ENCODE measurements at places on chromosomes 6 and 20.
A peak's percentile ranks its signal among the peaks of the same experiment; 100 is the strongest.

DNA sequence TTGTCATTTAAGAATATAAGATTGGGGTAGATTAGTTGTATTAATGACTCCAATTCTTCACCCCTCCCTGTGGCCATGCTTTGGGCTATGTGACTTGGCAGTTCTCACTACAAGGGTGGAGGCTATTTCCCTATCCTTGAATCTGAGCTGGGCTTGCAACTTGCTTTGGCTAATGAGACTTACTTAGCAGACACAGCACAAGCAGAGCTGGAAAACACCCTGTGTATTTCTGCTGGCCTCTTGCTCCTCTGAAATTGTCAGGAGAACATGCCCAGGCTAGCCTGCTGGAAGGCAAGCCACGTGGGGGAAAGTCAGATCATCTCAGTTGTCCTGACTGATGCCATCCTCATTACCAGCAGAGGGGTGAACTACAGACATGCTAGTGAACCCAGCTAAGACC, 126.5 kb upstream of the HDGFL1 start:
- no peak for DNase-seq

DNA sequence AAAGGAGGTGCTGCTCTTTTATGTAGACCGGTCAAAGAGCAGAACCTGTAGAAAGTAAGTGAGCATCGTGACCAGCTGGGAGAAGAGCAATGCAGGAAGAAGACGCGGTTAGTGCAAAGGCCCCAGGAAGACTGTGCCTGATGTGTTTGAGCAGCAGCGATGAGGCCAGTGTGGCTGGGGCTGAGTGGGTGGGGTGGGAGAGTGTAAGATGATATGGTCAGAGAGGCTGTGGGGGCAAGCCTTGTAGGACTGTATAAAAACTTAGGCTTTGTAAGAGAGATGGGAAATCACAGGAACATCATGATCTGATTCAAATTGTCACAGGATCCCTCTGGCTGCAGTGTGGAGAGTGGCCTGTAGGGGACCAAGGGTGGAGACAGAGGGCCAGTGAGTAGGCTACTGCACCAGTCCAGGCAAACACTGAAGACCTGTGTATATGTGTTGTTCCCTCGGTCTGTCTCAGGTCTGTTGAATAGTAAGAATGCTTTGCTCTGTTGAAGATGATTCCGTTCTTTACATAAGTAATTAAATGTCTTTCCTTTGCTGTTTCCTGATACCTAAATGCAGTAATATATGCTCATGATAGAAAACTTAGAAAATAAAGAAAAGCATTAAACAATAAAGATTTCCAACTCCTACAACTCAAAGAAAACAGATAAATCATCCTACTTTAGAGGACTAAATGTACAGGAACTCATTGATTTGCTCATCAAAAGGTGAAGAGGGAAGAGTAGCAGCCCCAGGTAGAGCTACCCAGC, 23.6 kb upstream of the WFDC2 start:
- peak; percentile 67 for DNase-seq

DNA sequence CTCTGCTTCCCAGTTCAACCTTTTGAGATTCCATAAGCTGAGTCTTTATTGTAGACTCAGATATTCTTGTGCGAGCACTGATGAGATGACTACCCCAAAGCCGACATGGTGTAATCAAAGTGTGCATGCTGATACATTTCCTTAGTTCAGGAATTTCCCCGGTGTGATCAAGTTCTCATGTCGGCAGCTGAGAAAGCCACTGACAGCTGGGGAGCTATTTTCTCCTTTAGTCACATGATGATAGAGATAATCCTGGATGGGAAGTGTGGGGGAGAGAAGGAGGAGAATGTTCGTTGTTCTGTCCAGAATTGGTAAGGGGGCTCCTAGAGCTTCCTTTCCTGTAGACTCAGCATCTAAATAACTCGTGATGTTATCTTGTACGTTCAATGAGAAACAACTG, 7.7 kb upstream of the CAP2 start:
- peak; percentile 74 for DNase-seq

DNA sequence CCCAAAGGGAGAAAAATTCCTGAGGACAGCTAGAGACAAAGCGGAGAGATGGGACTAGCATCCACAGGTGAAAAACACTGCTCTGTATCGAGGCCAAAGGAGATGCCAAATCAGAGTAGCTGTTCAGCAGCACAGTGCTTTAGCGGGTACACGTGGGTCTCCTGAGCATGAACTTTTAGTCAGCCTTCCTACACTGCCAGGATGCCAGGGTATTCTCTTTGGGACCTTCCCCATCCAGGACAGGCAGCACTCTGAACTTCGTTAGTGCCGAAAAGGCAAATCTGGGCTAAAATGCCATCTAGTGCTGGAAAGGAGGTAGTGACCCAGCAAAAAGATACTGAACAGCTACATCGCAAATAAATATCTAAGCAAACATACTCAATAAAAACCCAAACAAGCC, 64.9 kb downstream of the C6orf58 start:
- DNase-seq = peak; percentile 68

GRCh38 chr6:1624058-1624850, 14.5 kb downstream of the FOXC1 start:
- no peak for DNase-seq

DNA sequence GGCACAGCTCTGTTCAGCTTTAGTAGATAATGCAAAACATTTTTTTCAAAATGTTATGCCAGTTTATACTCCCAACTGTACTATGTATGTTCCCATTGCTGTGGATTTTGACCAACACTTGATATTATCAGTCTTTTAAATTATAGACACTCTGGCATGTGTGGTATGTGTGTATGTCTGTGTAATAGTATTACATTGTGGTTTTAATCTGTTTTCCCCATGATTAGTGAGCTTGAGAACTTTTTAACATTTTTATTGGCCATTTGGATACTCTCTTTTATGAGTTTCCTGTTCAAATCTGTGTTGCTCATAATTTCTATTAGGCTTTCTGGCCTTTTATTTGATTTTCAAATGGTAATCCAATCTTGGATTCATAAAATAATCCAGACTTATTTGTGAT, 69.2 kb upstream of the TXNDC5 start:
- DNase-seq = no peak

- DNase-seq = no peak
These were observed 1193.4 kb upstream of the EYS start for GRCh38 chr6:66900133-66901083.

DNA sequence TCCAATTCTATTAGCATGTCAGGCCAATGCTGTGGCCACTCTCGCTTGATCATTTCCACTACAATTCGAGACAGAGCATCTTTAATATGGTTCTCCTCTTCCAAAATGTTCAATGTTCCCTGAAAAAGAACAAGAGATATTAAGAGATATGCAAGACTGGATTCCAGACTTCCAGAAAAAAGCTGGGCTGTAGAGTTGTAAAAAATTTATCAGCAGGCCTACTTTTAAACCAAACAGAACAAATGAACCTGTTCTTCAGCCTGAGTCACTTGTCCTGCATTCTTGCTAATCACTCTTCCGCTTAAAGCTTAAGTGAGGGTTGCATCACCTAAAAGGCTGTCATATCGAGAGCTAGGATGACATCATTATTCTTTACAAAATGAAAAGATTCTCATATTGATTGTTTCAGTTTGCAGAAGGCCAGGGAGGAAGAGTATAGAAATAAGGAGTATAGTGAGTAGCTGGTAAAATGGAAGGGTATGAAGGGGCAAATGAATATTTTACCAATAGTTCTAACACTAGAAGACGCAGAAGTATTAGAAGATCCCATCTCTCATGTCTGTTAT, 4.9 kb downstream of the XPO5 start:
- DNase-seq = no peak

DNA sequence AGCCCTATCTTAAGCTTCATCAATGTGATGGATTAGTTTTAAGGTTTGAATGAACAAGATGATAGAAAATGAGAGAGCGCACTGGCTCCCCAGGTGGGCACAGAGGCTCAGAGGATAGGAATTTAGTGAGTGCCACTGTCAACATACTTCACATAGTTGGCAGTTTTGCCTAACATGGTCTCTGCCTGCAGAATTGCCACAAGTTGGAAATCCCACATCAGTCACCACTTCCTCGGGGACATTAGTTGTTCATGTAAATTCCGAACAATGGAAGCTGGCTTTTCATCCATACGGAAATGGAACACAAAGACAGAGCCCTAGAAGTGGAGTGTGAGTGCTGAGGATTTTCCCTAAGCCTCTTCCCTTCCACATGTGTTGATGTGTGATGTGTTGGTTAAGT, 123.9 kb upstream of the PHACTR1 start:
- no peak for DNase-seq

DNA sequence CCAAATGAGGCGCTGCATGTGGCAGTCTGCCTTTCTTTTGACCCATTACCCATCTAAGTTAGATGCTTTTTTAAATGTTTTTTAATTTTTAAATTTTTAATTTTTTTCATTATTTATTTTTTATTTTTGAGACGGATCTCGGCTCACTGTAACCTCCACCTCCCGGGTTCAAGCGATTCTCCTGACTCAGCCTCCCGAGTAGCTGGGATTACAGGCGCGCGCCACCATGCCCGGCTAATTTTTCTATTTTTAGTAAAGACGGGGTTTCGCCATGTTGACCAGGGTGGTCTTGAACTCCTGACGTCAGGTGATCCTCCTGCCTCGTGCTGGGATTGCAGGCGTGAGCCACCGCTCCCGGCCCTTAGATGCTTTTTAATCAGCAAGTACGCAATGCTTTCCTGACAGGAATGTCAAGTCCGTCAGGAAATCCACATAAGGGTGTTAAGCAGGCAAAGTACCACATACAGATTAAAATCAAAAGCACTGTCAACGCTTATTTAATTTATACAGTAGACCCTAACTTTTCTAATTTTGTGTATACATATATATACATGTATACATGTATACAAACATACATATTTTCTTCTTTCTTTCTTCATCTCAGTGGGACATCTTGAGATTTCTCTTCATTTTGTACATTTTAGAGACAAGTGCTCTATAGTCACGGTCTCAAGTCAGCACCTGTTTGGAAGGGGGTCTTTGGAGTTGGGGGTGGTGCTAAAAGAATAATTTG, 995 bp upstream of the GSTA4 start:
- DNase-seq = peak; percentile 80

- DNase-seq = peak; percentile 51
These were observed 915 bp downstream of the TMEM63B start for GRCh38 chr6:44128020-44128917.

DNA sequence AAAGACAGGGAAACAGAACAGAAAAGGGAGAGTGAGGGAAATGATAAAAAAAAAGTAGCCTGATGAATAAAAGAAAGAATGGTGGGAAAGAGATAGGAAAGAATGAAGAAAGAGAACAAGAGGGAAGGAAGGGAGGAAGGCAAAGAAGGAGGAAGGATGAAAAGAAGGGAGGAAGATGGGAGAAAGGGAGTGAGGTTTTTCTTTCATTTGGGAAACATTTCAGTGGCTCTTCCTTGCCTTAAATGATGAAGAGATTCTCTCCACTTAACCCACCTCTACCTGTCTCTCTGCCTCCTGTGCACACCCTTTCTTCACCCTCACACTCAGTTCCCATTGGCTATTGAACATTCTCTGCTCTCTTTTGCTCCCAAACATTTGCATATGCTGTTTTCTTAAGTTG, 222.1 kb upstream of the DEFB112 start:
- no peak for DNase-seq

GRCh38 chr6:18327626-18328025, 59.5 kb upstream of the RNF144B start:
- peak; percentile 71 for DNase-seq

- peak; percentile 20 for DNase-seq
These were observed 158.9 kb downstream of the RALGAPA2 start for GRCh38 chr20:20553541-20553940.

- peak; percentile 55 for DNase-seq
These were observed 43.9 kb downstream of the INSM1 start for GRCh38 chr20:20411836-20412235.

DNA sequence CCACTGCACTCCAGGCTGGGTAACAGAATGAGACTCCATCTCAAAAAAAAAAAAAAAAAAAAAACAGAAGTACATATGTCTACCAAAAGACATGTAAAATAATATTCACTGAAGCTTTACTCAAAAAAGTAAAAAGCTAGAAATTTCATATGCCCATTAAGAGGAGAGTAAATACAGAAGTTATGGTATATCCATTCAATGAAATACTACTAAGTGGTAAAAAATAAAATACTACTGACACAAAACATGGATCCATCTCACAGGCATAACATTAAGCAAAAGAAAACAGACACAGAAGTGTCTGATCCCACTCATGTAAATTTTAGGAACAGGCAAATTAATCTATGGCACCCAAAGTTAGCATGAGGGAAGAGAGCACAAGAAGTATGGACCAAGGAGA, 52.6 kb downstream of the TASP1 start:
- no peak for DNase-seq
